ENCODE measurements at places on chromosomes 1 and 21.

GRCh38 chr1:8870103-8870502, 8.4 kb downstream of the ENO1 start:
- DNase-seq: no peak

DNA sequence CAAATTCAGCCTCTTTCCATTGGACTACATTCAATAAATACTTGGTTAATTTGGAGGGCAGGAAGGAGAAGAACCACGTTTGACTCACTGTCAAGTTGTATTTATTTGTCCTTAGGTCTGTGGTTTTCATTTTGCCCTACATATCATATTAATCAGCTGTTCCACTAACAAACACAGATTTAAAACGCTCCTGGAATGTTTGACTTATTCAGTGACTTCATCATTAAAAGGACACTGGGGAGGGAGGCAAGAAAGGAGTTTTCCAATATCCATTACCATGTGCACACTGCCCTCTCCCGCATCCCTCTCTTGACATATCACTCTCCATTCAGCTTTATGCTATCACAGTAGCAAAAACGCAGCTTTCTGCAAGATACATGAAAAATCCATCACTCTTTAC, 98.2 kb upstream of the C1orf87 start:
- peak; percentile 67 for DNase-seq

GRCh38 chr21:14114251-14114650, 96.5 kb downstream of the LIPI start:
- DNase-seq: no peak

GRCh38 chr1:84749427-84749826, 59.2 kb upstream of the SSX2IP start:
- DNase-seq: no peak

DNA sequence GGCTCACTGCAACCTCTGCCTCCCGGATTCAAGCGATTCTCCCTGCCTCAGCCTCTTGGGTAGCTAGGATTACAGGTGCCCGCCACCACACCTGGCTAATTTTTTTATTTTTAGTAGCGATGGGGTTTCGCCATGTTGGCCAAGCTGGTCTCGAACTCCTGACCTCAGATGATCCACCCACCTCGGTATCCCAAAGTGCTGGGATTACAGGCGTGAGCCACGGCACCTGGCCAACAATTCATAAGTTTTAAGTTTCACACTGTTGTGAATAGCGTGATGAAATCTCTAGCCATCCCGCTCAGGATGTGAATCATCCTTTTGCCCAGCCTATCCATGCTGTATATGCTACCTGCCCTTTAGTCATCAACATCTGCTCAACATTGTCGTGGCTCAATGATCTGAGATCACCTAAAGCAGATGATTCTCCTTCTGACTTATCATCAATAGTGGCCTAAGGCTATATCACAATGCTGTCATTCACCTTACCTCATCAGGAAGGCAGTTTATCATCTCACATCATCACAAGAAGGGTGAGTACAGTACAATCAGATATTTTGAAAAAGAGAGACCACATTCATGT, 2.6 kb downstream of the PFDN2 start:
- peak; percentile 34 for DNase-seq

GRCh38 chr1:16387201-16388188, 20.5 kb downstream of the SZRD1 start:
- DNase-seq: no peak

DNA sequence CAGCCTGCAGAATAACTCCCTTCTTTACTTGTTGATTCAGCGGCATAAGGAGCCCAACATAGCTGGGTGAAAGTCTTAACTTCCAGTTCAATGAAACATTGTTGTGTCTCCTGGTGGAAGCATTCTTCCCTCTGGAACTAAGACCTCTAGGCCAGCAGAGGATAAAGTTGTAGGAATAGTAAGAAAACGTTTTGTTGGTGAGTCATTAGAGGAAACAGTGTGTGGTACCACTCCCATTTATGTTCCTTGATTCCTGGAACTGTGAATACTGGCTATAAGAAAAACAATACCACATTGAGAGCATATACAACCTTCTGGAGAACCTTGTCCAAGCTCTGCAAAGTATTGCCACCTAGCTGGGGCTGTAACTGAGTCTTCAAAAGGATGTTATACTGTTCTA, 737.4 kb upstream of the ZP4 start:
- no peak for DNase-seq

DNA sequence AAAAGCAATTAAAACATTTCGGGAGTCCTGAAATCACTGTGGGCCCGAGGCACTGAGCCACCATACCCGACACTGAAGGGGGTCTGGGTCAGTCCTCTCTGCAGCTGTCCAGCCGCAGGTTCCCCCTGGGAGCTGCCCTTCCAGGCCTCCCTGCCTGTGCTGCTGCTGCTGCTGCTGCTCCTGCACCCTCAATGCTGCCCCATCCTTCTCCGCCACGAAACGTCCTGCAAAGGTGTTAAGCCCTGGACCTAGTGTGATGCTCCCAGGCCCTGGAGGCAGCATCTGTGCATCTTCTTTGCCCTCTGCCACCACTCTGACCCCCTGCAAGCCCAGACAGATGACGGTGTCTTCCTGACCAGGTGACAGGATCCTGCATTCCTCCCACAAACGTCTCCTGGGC, 513.3 kb downstream of the NPHP4 start:
- DNase-seq: no peak

- no peak for DNase-seq
Measured at GRCh38 chr1:236815941-236816340, 20.8 kb downstream of the MTR start.

DNA sequence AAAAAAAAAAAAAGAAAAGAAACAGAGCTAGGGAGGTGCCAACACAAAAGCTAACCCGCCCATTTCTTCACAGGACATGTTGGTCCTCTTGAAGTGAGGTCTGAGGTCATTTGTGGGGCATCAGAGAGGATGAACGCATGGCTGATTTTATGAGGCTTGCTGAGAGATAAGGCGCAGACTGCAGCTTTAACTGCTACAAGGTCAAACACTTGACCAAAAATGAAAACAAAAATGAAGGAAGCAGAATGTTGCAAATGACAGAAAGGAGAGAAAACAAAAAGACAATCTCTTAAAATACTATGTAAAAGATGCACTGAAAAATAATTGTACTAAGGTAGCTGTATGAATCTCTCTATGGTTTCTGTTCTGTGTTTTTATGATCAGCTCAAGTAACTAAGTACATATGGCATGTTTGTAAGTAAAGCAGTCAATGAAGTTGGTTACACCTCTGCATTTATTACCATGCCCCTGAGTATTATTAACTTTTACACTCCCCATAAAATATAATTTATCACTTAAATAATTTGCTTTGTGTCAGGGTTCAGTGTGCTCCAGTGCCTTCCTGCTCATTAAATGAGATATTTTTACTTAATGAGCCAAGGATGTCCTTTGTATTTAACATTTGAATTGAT, 249.1 kb upstream of the NR5A2 start:
- DNase-seq: no peak

GRCh38 chr1:37233606-37234005, 199.3 kb upstream of the GRIK3 start:
- DNase-seq: no peak

- peak; percentile 75 for DNase-seq
Measured at GRCh38 chr21:38505654-38506523, 7.6 kb upstream of the ERG start.

GRCh38 chr1:218330043-218330623, 15.0 kb upstream of the TGFB2 start:
- peak; percentile 53 for DNase-seq

GRCh38 chr1:28039341-28039740, 49.1 kb downstream of the EYA3 start:
- DNase-seq: no peak

DNA sequence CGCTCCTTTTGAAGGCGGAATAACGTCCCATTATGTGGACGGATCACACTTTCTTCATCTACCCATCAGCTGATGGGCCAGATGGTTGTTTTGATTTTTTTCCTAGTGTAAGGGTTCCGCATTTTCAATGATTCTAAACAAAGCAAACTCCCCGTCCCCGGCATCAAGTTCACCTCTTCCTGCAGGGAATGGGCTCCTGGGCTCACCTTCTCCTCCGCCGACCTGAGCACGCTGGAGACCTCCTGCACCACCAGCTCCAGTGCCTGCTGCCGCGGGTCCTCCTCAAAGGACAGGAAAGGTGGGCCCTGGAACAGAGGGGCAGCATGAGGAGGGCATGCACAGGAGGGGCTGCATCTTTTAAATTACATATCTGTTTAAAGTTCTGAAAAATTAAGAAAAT, 11.9 kb downstream of the C2CD2 start:
- no peak for DNase-seq

- no peak for DNase-seq
Measured at GRCh38 chr1:41648230-41648629, 163.7 kb upstream of the EDN2 start.

- DNase-seq: no peak
Measured at GRCh38 chr1:33797849-33798248, 66.0 kb upstream of the HMGB4 start.

- peak; percentile 23 for DNase-seq
Measured at GRCh38 chr1:225470211-225471108, 42.6 kb upstream of the LBR start.

DNA sequence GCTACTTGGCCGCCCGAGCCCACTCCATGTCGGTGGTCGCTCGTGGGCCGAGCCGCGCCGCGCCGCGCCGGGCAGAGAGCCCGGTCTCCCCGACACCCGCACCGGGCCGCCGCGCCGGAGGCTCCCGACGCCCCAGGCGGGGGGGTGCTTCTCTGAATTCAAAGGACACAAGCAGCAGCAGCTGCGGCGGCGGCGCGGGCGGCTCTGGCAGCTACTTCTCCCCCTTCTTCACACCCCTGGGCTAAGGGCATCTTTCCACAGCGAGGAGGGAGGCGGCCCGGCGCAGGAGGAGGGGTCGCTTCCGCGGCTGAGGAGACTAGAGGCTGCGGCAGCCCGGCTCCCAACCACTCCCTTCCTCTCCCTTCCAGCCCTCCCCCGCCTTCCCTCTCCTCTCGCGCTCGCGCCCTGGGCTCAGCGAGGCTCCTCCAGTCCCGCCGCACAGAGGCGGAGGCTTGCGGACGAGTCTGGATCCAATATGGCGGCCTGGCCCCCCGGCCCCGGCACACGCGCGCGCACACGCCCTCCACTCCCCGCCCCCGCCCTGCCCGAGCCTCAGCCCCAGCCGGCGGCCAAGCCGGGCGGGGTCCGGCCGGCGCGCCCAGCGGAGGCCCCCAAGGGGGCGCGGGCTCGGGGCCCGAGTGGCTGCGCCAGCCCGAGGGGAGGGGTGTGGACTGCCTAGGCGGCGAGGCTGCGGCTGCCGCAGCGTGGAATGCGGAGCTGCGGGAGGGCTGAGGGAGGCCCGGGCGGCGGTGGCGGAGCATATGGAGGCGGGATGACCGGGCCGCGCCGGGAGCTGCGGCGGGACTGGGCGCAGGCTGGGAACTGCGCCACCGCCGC, at the start of gene CDC42BPA:
Gene CDC42BPA, minus strand, starts transcription at position 477 of the 837 bp plus-strand sequence. CDS start 1,310 bp downstream, outside the sequence.
- DNase-seq: peak; percentile 94

DNA sequence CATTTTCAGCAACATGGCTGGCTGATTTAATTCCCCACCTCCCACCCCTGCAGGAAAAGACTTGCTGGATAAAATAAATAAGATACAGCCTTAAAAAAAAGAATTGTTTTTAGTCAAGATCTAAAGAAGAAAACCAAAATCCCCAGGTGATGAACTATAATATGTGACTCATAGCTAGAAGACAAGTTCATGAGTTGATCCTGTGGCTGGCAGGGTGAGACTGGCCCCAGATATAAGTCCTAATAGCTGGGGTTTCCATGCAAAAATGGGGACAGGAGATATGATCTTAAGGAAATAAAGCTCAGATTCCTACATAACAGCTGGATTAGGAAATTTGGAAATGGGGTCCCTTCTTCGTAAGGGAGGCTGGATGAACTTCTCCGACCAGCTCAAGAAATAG, 21.9 kb upstream of the RGSL1 start:
- DNase-seq: no peak

- peak; percentile 37 for DNase-seq
Measured at GRCh38 chr21:32812035-32812434, 40.5 kb upstream of the PAXBP1 start.

- no peak for DNase-seq
Measured at GRCh38 chr1:151991663-151992302, 1.9 kb downstream of the S100A10 start.

DNA sequence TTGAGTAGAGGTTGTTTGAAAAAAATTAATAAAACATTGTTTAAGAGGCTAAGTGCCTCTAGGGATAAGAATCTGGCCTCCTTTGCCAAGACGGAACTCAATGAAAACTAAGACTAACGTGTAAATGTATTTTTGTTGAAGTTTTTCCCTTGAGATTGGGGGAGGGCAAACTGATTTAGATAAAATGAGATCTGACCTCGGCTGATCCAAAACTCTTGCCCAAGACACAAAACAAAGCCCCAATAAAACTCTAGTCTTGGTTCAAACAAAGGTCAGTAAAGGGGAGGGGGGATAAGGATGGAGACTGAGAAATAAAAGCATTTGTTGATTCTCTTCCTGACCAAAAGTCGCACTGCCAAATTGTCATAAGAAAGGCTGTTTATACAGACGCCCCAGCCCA, 134.8 kb upstream of the DPT start:
- DNase-seq: no peak

DNA sequence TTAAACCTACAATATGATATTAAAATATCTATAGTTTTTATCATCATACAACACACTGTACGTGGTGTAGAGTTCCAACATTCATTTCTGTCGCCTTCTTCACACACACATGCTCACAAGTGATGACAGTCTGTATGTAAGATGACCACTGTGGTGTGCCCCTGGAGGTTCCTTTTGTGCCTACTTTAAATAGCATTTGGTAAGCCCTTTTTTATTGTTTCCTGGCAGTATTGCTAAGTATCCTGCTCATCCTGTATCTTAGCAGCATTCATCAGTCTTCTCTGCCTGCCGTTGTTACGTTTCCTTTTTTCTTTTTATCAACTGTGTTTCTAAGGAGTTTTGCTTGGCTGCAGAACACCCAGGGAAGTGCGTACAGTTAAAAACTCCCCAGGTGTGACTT, 231.4 kb downstream of the CHRM3 start:
- no peak for DNase-seq

DNA sequence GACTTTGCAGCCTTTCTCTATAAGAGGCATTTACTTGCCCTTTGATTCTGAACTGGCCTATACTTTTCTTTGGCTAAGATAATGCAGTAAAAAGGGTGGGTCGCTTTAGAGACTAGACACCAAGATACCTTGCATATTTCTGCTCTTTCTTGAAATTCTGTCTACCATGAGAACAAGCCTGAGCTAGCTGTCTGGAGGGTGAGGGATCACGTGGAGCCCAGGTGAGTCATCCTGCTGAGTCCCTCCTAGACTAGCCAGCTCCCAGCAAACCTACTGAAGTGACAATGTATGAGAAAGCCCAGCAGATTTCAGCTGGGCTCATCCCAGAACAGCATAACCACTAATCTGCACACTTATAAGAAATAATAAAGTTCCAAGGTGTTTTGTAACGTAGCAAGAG, 408.0 kb upstream of the KAZN start:
- DNase-seq: no peak

DNA sequence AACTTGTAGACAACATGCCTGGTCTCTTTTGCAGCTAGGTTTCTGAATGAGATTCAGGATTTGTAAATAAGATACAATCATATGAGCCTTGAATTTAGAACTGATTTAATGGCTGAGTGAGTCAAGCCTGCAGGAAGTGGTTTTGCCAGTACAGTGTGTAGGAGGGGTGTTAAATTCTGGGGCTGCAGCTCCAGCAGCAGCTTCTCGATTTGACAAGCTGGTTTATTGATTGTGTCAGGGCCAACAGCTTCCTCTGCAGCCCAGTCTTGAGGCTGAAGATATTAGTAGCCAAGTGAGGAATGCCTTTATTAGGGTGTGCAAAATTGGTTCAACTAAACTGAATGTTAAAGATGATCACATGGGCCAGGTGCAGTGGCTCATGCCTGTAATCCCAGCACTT, 11.5 kb upstream of the PLA2G5 start:
- DNase-seq: peak; percentile 31

- DNase-seq: no peak
Measured at GRCh38 chr1:36857754-36858153, 176.6 kb downstream of the GRIK3 start.

Data from myocyte (in vitro differentiated cells).